Effector CD4-positive, alpha-beta T cell (primary cell): ENCODE measurements at places on chromosomes 3 and 15.

GRCh38 chr3:184884359-184885017, 72.5 kb downstream of the VPS8 start:
- DNase-seq: no peak

DNA sequence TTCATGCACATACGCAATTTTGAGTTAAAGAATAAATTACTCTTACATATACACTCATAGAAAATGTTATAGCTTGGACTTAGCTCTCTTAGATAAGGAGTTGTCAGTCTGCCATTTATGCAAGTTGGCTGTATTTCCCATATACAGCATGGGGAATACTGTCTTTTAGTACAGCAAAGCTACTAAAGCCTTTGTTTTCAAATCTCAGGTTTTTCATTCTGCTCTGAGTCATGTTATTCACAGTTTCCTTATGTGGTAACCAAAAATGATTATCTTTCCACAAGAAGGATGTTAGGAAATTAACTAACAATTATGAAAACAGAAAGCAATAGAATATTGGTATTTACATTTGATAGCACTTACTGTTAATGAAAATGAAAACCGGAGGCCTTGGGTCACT, 4.3 kb upstream of the TIPARP start:
- DNase-seq: no peak

GRCh38 chr3:129252748-129253147, 3.3 kb downstream of the COPG1 start:
- DNase-seq: no peak

DNA sequence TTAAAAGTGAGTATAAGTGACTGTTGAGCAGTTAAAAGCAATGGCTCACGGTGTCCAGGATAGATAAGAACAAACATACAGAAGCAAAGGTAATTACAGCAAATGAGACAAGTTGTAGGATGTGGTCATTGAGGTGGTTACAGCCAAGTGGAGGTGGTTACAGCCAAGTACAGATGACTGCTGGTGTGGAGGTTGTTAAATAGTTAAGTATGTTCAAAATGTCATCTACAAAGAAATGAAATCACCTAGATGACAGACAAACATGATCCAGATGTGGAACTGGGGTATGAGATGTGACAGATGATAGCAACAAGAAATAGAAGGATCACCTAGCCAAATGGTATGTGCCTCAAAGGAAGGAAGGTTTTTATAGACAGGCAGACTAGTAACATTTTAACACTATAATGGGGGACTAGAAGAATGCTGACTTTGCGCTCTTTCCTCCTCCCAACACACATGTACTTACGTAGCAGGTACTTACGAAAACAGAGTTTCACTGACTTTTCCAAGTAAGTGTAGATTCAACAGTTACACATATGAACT, 6.8 kb upstream of the ANKRD28 start:
- no peak for DNase-seq
